Activated CD4-positive, alpha-beta T cell treated with anti-CD3 and anti-CD28 coated beads, Interleukin-2, amount 10 ng/mL, durations not matched to agents 7 days and 5 days (primary cell): ENCODE measurements at places on chromosomes 4 and X. TPM values are rescaled to one million over a fixed set of nuclear protein-coding genes. Genes with fewer than 3 reads are reported as not detected.
A peak's percentile ranks its signal among the peaks of the same experiment; 100 is the strongest.

DNA sequence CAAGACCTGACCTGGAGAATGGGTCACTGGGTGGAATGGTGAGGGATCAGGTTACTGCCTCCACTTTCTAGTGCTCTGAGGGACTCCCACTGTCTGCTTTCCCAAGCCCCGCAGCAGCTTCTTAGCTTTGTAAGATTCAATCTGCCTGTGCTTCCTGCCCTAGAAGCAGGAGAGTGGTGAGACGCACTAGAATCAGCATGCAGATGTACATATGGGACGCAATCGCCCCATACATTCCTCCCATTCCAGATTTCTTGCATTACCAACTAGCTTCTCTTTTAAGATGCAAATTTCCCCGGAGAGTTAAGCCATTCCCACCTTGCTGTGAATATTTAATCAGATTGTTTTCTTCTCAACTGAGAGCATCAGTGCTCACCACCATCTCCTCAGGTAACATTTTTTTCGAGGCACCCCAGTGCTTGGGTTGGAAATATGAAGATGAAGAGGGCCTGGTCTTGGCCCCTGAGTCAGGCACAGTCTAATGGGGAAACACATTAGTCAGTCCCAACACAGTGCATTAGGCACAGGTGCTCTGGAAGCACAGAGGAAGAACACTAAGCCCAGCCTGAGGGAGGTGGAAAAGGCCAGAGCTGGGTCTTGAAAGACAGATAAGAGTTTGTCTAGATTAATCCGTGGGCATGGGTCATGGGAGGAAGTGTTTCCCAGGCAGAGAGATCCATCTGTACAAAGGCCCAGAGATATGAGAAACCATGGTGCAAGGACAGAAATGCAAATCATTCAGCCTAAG is 66.7 kb upstream of the PRPS1 start:
- no peak for DNase-seq

- no peak for DNase-seq
These were observed 11.3 kb upstream of the ATP1B4 start for GRCh38 chrX:120350450-120351138.

Gene FUNDC2
- 61.3 TPM for total RNA-seq

DNA sequence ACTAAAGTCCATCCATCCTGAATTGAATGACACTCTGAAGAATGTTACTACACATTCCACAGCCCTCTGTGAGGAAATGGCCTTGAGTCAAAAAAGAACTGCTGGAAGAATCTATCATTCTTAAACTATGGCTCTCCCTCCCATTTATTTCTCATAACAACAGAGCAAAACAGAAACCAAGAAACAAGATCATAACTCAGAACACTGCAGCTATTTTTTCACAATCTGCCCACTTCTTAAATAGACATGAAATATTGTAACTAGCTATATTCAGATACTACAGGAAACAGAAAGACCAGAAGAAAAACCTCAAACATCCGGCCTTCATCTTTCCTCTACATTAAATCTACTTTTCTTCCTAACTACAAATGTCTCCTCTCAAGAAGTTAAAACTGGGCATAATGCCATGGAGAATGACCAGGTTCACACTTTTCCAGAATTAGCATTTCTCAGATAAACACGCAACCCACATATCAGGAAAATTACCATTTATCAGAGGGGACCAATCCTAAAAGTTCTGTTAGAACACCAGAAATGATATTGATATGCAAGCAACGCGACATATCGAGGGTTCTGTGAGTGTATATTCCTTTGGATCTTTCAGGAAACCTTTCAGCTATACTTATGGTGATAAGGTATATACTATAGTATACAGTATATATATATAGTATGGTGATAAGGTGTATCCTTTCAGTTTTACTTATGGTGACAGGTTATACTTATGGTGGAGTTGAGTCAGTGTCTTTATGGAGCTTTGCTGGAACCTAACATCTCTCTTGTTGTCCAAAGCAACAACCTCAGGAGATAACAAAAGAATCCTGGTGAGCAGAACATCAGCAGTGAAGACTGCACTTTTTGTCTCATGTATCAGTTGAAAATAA is 60.4 kb upstream of the IRF2 start:
- peak; percentile 49 for DNase-seq

Gene HOPX
- 72.3 TPM for total RNA-seq

Gene SEPTIN6
- 329 TPM for total RNA-seq

DNA sequence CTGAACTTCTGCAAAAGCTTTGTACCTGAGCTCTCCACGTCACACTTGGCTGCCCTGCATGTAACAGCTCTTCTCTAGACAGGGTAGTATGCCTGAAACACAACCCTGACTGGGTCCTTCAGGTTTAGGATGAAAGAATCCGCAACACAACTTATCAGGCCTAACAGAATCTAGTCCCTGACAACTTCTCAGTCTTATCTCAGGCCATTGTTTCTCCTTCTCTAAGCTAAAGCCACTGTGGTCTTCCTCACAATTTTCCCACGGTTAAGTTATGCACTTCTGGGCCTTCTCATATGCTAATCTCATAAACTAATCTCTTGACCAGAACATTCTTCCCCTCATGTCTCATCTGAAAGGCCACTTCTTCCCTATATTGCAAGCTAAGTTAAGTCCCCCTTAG is 10.8 kb upstream of the TMPRSS11B start:
- DNase-seq, result no peak

Gene CLDN2
- not detected for total RNA-seq

DNA sequence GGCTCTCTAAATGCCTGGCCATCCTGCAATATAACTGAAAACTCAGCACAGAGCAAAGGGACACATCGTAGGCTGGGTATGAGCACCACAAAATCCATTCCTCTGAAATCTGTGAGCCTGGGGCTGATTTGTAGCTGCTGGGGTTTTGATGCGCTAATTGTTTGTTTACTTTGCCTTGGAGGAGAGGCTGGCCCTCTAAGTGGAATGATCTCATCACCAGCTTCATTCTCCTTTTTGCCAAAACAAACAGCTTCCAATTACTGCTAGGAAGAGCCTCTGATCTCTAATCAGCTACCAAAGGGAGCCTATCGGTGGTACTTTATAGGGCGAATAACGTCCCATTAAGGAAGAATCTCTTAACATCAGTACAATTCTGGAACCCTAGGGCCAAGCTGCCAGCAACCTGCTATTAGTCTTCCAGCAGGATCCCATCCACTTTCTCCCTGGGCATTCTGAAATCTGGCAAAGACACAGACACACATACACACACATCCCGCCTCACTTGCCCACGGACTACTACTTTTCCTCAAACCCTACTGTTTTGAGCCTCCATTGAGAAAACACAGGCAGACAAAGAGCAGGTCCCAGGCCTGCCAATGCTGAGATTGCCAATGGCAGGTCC is 5.8 kb downstream of the ANOS1 start:
- no peak for DNase-seq

Gene SPIN2B
- total RNA-seq, result 10.4 TPM

Gene KIF4A
- 40.5 TPM for total RNA-seq

Gene TXK
- total RNA-seq, result 50.1 TPM

GRCh38 chrX:14491689-14492088 is 37.6 kb upstream of the GLRA2 start:
- DNase-seq, result no peak

Gene REPS2
- total RNA-seq, result not detected

GRCh38 chrX:16914058-16914457 is 32.4 kb upstream of the REPS2 start:
- no peak for DNase-seq

DNA sequence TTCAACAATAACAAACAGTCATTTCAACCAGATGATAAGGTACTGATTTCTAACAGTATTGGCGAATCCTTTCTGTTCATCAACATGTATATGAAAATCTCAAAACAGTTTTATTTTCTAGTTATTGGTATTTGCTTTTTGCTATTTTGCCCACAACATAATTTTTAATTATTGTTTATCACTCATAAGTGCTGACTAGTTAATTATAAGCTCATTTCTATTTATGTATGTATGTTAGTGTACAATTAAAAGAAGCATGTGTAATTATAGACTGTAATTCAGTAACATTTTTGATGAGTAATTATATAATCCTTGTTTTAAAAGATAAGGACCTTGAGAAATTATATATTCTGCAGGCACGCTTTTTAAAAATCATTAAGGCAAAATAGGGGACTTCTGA is 67.2 kb upstream of the NPNT start:
- no peak for DNase-seq

GRCh38 chr4:156949373-156949814 is 22.2 kb downstream of the PDGFC start:
- DNase-seq, result no peak

DNA sequence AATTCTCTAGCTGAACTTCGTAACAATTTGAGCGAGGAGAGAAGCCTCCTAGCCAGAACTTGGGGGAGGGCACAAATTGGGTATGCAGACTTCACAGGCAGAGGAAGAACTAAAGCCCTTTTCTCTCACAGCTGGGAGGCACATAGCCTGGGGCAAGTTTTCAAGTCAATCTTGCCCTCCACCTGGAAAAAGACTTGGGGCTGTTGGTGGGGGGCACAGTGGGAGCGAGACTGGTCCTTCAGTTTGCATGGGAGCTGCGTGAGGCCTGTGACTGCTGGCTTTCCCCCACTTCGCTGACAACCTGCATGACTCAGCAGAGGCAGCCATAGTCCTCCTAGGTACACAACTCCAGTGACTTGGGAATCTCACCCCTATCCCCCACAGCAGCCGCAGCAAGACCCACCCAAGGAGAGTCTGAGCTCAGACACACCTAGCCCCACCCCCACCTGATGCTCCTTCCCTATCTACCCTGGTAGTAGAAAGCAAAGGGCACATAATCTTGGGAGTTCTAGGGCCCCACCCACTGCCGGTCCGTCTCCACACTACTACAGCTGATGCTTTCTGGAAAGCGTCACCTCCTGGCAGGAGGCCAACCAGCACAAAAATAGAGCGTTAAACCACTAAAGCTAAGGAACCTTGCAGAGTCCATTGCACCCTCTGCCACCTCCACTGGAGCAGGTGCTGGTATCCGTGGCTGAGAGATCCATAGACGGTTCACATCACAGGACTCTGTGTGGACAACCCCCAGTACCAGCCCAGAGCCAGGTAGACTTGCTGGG is 160.8 kb downstream of the CBLL2 start:
- DNase-seq, result no peak

DNA sequence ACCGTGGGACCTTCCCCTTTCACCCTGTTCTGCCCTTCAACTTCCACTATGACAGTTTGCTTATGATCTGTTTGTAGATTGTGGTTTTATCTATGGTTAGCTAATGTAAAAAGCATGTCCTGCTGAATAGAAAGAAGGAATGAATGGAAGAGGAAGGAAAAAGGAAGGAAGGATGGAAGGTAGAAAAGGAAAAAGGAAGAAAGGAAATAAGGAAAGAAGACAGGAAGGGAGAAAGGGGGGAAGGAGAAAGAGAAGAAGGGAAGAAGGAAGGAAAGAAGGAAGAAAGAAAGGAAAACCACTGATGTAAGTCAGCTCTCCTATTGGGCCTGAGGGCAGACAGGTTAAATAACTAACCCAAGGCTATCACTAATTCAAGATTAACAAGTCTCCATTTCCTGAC is 319.1 kb upstream of the KLF3 start:
- no peak for DNase-seq

Gene COX7B2
- not detected for total RNA-seq

DNA sequence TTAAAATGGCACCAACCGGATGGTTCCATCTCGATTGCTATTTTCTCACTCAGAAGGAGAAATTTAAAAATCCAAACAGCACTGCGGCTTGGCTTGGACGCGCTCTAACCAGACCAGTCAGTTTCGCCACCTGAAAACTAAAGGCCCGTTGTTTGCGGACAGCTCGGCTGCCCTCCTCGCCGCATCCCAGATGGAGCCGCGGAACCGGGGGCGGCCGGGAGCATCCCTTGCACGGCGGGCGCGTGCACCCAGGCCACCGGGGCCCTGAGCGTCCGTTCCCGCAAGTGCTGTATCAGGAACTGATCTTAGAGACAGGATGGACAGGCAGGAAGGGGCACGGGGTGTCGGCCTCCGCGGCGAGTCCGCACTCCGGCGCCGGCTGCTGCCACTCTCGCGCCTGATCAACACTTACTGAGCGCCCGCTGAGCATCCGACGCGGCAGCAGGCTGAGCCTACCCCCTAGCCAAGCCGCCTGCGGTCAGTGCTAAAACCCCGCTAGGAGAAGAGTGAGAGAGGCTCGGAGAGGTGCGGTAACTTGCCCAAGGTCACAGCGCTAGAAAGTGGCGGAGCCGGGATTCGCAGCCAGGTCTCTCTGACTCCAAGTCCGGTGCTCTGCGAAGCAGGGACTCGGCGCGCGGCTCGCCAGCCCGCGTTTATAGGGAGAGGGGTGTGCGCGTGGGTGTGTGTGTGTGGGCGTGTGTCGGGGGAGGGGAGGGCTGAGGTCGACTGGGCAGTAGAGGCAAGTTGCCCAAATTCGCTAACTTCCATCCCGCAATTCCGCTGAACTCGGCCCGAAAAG is at the start of gene CITED1:
Gene CITED1 (minus strand): TSS at position 629 of the 799 bp plus-strand sequence. CDS start 3,045 bp downstream, outside the sequence.
- DNase-seq, result no peak

DNA sequence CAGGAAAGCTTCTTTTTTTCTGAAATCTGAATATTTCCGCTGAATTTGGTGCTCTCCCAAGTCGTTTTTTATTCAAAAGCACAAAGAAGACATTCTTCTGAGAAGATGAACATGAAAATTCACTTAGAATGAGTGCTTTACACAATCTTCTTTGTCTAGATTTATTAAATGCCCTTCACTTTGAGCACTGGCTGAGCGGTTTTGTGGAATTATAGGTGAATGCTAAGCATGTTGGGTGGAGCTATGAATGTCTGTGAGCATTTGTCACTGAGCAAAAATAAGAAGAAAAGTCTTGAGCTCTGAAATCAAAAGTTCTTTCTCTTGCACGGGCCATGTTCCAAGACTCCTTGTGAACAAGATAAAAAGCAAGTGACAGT is 13.1 kb downstream of the GASK1B start:
- no peak for DNase-seq
